ENCODE measurements at places on chromosomes 7 and 10.

DNA sequence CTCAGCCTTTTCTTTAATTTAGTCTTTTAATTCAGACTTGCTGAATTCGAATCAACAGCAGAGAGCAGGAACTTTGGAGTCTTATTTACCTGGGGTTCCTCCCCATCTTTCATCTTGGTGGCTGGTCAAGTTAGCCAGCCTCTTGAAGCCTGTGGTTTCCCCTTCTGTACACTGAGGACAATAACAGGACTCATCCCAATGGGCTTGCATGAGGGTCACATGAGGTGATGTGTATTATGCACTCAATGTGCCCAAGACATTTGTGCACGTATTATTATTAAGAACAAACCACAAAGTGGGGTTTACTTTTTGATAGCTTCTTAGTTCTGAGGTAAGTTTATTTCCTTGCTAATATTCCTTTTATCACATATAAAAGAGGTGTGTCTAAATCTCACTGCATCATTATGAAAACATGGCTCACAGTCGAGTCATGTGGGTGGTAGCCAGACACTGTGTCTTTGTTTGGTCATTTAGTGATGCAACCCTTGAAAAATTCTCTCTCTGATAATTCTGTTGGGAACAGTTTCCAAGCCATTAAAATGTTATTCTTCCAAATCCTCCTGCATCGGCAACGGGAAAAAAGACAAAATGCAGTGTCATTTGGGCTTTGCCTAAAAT lies 86.5 kb upstream of the GRB10 start:
- DNase-seq: no peak

- peak; percentile 92 for DNase-seq
Measured at GRCh38 chr10:130111113-130111851, 652 bp upstream of the C10orf143 start.

- no peak for DNase-seq
Measured at GRCh38 chr10:69863580-69863979, 61.9 kb downstream of the COL13A1 start.

- DNase-seq: no peak
Measured at GRCh38 chr7:24742506-24743162, 14.6 kb downstream of the GSDME start.
